ENCODE measurements at places on chromosomes 3 and 15.
A peak's percentile ranks its signal among the peaks of the same experiment; 100 is the strongest.

DNA sequence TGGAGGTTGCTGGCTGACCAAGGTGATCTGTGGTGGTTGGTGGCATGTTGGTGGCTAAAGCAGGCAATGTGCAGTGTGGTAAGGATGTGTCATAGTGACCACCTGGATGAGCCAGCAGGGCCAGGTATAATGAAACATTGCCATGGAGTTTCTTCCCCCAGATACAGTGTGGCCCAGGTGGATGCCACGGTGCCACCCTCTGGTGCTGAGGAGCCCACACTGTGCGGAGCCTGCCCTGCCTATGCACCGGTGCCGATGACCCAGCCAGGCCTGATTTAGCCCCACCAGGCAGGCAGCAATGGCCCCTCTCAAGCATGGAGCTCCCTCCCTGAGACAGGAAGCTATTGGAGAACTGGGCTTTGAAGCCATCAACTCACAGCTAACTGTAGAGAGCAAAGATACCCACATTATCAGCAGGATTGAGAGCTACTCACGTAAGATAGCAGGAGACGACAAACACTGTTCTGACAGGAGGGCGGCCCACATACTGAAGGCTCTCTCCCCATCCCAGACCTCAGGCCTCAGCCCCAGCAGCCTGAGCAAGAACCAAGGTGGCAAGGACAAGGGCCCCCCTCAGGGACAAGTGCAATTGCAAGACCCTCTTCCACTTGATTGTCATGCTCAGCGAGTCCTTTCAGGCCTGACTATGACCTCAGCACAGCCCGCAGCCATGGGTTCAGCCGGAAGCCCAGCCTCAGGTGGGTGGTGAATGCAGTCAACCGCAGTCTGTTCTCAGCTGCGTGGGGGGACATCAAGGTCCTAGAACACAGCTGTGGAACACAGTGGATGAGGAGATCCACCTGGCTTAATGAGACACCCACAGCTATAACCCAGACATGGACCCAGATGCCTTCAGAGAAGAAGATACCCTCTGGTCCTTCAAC lies 82.8 kb upstream of the CDV3 start:
- DNase-seq = no peak

DNA sequence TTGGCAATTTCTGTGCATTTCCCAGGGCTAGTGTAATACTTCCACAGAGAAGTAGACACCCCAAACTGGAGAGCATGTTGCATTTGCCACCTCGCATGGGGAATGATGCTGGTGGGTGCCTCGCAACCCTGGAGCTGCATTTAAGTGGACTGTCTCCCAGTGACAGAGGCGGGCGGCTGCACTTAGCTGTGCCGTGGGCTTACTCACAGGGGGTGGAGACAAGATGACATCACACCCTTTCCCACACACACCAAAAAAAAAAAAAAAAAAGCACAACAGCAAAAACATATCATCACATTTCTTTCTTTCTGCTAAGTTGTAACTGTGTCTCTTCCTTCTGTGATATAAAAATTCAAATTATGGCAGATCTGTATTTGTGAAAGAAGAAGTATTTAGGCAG lies at the start of gene ABI3BP:
Gene ABI3BP, minus strand, starts transcription at position 113 of the 400 bp plus-strand sequence. Its CDS starts 37 bp downstream, at position 76.
- peak; percentile 82 for DNase-seq

GRCh38 chr3:28936154-28936553 lies 344.7 kb upstream of the RBMS3 start:
- DNase-seq = no peak

DNA sequence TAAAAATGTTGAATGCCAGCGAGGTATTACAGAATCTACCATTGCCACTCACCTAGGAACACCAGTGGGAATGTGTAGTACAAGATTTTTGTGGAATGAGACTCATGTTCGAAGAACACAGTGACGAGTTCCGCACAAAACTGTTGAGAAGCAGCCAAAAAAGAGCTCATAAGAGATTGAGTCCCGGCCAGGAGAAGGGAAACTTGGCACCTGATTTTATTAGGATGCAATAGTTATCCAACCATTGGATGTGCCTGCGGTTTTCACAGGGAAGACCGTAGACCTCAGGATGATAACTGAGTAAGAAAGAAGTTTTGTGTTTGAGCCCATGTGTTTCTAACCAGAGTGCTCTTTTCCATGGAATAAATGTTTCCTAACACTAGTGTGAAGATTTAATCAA lies 88.9 kb downstream of the PTPRG start:
- DNase-seq = no peak

GRCh38 chr15:70778258-70779076 lies 15.1 kb upstream of the UACA start:
- no peak for DNase-seq

GRCh38 chr3:88093266-88093665 lies 34.2 kb downstream of the ZNF654 start:
- no peak for DNase-seq

DNA sequence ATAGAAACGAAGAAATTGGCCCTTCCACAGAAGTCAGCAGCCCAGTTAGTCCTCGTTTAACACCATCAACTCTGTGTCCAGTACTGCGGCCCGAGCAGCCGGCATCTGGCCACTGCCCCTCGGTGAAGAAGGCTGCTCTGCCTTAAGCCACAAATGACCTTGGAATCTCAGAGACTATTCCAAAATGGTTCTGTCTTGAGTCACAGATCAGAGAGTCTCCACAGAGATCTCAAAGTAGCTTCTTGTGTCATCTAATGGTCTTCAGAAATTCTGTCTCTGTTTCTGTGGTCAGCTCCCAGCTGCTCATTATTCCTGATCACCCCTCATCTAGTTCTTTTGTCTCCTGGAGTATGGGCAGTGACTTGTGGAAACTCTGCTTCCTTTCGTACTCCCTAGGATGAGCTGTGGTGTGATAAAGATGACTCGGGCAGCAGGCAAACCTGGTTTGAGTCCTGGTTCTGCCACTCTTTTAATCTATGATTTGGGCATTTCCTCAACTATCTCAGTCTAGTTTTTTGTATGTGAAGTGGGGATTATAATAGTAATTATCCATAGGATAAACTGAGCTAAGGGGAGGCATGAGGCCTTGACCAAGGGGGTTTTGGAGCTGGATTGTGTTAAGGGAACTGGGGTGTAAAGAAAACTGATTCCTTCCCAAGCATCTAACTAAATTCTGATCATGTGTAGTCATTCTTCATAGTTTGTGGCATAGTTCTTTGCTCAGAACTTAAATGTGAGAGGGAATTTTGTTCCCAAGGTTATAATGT lies 22.6 kb downstream of the CRTC3 start:
- no peak for DNase-seq

DNA sequence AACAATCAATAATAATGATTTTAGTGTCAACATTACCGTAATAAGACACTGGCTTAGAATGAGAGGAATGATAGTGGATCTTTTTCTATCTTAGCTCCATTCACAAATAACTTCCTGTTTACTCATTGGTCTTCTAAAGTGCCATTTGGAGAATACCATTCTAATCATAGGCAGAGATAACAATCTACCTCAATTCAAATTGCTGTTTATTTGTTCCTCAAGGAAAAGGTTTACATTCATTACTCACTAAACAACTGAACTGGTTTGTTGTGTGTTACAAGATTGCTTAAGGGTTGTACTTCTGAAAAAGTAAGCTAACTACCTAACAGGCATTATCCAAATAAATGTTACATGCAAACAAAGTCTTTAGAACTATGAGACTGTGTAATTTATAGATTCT lies 8.1 kb upstream of the PCOLCE2 start:
- no peak for DNase-seq

DNA sequence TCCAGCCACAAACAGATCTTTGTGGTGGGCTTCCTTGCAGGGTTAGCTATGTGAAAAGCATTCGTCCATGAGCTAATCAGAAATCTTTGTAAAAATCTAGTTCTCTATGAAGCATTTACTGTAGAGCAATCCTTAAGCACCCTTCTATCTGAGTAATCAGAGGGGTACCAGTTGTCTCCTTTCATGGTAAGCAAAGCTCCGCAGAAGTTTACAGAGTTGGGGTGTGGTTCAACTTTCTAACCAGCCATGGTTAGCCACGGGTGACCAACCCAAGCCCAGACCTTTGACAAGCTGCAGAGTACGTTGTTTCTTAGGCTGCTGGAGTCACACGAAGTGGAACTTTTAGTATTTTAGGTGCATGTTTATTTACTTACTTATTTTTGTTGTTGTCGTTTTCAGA lies 77.4 kb downstream of the FLNB start:
- no peak for DNase-seq

DNA sequence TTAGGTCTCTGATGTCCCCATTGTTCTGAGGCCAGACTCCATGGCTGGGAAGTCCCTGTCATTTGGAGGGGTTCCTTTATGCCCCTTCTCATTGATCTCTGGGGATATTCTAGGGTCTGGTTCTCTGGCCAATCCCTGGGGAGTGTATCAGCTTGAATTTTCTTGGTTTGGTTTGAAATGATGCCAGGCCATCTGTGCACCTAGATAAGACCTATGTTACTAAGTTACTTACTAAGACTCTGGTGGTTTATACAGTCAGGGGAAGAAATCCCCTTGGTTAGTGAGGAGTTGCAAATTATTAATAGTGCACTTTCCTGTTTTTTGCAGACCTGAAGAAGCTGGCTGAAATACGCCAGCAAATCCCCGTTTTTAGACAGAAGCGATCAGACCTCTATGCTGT lies 20.3 kb downstream of the NIT2 start:
- no peak for DNase-seq

- no peak for DNase-seq
Observed at GRCh38 chr3:192326656-192327055, 400.7 kb downstream of the FGF12 start.

GRCh38 chr3:4950948-4951347 lies 28.3 kb upstream of the BHLHE40 start:
- no peak for DNase-seq

GRCh38 chr3:126083511-126083912 lies 412 bp downstream of the SLC41A3 start:
- DNase-seq = peak; percentile 82

- DNase-seq = no peak
Observed at GRCh38 chr3:122513386-122514122, 1.2 kb downstream of the KPNA1 start.

DNA sequence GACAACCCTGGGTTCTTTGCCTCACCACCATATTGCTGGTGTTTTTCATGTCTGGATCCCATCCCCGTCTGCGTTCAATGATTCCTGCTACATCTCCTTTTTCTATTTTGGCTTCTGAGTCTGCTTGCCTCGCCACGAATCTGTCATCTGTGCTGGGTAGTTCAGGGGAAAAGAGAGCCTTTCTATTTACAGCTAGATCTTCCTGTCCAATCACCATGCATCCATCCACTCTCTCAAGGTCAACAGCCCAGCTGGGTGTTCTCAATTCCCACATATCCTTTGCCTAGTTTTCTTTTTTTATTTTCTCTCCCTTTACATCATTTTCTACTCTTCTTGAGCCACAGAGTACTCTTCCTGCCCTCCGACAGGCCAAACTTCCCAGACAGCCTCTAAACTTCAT lies 104.8 kb upstream of the RAD18 start:
- no peak for DNase-seq

- DNase-seq = no peak
Observed at GRCh38 chr3:71903112-71903495, 118.2 kb upstream of the PROK2 start.

- no peak for DNase-seq
Observed at GRCh38 chr3:56918111-56918568, 116.4 kb upstream of the ARHGEF3 start.

GRCh38 chr3:66098436-66098835 lies 59.7 kb upstream of the MAGI1 start:
- no peak for DNase-seq

DNA sequence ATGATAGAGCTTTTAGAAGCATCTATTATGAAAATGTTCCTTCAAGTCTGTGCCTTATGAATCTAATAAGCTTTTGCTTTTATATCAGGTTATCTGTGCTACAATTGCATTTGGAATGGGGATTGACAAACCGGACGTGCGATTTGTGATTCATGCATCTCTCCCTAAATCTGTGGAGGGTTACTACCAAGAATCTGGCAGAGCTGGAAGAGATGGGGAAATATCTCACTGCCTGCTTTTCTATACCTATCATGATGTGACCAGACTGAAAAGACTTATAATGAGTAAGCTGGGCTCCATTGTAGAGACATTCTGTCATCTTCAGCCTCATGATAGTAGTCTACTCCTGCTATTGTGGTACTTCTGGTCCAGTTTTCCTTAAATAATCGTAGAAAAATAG lies 73.4 kb downstream of the BLM start:
- DNase-seq = no peak

DNA sequence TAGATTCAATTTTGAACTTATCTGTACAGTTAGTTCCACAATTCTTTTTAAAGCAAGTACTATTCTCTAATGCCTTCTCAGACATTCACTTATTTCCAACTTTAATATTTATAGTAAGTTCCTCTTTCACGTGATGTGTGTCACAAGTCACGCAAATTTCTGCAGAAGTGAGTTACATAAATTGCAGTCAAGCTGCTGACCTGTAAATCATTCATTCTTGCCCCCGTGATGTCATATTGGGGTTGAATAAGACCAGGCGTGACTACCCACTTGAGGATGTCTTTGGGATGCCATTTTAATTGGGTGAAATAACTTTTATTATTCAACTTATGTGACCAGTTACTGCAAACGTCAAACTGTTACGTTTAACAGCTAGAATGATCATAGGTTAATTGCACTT lies 15.1 kb downstream of the PPARG start:
- no peak for DNase-seq

GRCh38 chr3:41202834-41203345 lies 3.6 kb downstream of the CTNNB1 start:
- DNase-seq = no peak

DNA sequence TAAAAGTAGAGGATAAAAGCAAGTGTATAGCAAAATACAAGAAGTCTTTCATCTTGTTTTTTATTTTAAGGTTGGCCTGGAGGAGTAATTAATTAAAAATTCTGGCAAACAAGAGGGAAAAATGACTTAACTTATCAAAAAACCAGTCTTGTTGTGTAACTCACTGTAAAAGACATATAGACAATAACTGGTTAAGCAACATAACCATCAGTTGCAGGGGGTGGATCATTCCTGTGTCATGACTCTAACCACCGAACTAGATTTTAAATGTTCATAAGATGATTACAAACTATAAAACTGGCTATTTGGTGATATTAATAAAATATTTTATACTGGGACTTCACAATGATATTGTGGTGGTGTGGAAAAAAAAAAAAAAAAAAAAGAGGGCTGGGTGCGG lies 130.6 kb downstream of the STAG1 start:
- DNase-seq = no peak

GRCh38 chr3:133330522-133330921 lies 69.3 kb upstream of the BFSP2 start:
- no peak for DNase-seq

DNA sequence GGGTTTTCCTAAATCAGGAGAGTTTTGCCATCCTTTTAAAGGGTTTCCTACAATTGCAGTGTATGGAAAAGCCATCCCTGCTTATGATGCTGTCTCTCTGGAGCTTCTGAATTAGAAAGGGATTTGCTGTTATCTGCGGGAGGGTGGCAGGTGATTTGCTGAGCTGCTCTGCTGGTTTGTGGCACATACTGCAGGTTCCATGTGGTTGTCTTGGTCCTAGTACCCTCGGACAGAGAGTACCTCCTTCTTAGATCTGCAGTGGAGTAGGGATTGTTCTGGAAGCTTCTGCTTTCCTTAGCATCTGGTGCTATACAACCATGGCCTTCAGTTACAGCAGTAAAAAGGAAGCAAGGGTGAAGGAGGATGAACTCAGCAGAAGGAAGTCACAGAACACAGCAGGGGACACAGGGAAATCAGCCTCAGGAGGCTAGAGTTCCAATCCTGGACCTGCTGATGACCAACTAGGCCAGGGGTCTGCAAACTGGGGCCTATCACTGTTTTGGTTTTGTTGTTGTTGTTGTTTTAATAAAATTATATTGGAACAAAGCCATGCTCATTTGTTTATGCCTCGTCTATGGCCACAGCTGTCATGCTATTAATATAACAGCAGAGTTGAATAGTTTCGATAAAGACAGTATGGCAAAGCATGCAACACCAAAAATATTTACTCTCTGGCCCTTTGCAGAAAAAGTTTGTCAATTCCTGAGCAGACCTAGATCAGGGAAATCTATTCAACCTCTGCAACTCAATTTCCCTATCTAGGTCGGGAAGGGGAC lies 39.5 kb downstream of the STARD5 start:
- no peak for DNase-seq

Data from Right ventricle myocardium inferior (tissue), 1 donor.